ENCODE measurements at places on chromosomes 2 and 18.

DNA sequence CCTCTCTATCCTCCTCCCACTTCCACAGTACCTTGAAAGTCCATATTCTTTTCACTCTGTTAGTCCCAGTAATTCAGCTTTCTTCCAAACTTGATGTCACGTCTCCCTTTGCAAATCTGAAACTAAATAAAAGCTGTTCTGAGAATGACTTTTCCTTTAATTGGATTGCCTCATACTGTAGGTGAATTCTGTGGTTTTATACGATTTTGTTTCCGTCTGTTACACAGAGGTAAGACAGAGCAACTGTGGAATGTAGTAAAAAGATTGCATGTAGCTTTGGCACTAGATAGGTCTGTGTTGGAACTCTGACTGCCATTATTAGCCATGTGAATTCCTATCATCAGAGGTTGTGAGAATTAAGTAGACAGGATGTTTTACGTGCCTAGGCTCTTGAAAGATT lies 25.9 kb downstream of the MALT1 start:
- H3K4me3 ChIP-seq: no peak overlapping the region
- peaks cover 1% of the 10 kb centered on the region for H3K36me3 ChIP-seq

DNA sequence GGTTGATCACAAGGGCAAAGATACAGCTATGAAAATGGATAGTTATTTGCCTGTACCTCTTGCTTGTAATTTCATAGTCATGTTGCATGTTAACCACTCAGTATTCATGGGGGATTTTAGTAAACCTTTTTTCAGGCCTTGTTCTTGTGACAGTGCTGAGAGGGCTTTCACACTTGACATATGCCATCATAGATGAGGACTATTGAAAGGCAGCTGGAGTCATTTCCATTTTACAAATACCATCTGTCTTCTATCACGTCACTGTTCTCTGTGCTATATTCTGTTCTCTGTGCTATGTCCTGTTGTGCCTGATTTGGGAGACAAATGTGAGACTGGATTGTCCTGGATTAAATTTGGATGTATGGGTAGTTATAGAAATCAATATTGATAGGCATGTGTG lies 131.7 kb downstream of the LYPD6B start:
- no peaks in the 10 kb centered on the region for H3K27me3 ChIP-seq
- no peaks in the 10 kb centered on the region for H3K36me3 ChIP-seq
- DNase-seq: no peak
- no peak overlapping the region for H3K27ac ChIP-seq
- H3K4me1 ChIP-seq: peaks cover 3% of the 10 kb centered on the region

DNA sequence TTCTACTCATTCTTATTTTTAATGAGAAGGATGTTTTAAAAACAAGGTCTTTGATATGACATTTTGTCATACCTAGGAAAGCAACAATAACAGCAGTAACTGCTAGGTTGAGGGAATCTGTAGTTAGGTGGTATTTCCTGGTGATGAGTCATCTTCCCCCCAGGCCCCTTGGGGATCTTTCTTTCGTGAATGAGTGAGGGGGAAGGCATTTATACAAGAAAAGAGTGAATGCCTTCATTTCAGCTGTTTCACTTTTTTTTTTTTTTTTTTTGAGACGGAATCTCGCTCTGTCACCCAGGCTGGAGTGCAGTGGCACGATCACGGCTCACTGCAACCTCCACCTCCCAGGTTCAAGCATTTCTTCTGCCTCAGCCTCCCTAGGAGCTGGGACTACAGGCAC lies 108.6 kb downstream of the MAP4K4 start:
- peak; percentile 31 for DNase-seq
- peak overlapping the region; percentile 74 for H3K27ac ChIP-seq
- H3K4me1 ChIP-seq: peaks cover 44% of the 10 kb centered on the region
- no peaks in the 10 kb centered on the region for H3K27me3 ChIP-seq
- H3K4me3 ChIP-seq: no peak overlapping the region

GRCh38 chr2:145287736-145288135 lies 767.8 kb upstream of the ZEB2 start:
- peaks cover 9% of the 10 kb centered on the region for H3K4me1 ChIP-seq
- H3K27me3 ChIP-seq: no peaks in the 10 kb centered on the region
- H3K36me3 ChIP-seq: no peaks in the 10 kb centered on the region

DNA sequence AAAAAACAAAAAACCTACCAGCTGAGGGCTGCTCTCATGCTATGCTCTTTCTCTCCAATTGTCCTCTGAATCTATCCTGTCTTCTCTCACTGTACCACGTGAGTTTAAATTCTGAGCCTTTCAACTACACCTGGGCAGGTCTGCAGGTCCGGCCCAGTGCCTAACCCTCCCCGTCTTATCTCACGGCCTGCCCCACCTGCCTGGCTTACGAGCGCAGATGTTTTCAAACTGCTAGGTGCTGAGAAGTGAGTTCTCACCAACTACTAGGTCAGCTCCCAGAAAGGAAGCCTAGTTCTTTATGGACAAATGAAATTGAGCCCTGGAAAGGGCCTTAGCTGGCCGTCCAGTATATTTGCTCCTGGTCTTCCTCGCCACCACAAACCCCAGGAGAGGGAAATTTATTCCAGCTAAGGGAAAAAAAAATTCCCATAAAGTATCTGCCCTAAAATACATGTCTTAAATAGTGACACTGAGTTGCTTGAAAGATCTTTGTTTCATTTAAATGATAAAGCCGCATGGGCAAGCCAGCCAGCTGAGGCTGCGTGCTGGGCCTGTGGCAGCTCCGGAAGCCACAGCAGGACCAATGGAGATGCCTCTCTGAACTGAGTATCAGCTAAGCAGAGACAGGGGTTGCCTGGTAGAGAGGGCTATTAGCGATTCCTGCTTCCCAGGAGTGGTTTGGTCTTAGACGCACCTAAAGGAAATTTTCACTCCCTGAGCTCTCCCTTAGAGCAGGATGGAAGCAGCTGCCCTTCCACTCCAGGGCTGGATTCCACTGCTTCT lies 92.5 kb upstream of the NCK2 start:
- H3K36me3 ChIP-seq: no peaks in the 10 kb centered on the region
- no peak for DNase-seq
- no peak overlapping the region for H3K4me3 ChIP-seq
- no peaks in the 10 kb centered on the region for H3K27me3 ChIP-seq
- H3K27ac ChIP-seq: no peak overlapping the region

- H3K4me3 ChIP-seq: no peak overlapping the region
- no peaks in the 10 kb centered on the region for H3K27me3 ChIP-seq
- H3K4me1 ChIP-seq: no peaks in the 10 kb centered on the region
- H3K27ac ChIP-seq: no peak overlapping the region
- H3K36me3 ChIP-seq: peaks cover 2% of the 10 kb centered on the region
- no peak for DNase-seq
Measured at GRCh38 chr2:25483607-25484266, 142.0 kb upstream of the DNMT3A start.

- H3K27ac ChIP-seq: no peak overlapping the region
- no peak for DNase-seq
- no peak overlapping the region for H3K4me3 ChIP-seq
- no peaks in the 10 kb centered on the region for H3K36me3 ChIP-seq
Measured at GRCh38 chr2:30421026-30421603, 25.9 kb upstream of the LCLAT1 start.

DNA sequence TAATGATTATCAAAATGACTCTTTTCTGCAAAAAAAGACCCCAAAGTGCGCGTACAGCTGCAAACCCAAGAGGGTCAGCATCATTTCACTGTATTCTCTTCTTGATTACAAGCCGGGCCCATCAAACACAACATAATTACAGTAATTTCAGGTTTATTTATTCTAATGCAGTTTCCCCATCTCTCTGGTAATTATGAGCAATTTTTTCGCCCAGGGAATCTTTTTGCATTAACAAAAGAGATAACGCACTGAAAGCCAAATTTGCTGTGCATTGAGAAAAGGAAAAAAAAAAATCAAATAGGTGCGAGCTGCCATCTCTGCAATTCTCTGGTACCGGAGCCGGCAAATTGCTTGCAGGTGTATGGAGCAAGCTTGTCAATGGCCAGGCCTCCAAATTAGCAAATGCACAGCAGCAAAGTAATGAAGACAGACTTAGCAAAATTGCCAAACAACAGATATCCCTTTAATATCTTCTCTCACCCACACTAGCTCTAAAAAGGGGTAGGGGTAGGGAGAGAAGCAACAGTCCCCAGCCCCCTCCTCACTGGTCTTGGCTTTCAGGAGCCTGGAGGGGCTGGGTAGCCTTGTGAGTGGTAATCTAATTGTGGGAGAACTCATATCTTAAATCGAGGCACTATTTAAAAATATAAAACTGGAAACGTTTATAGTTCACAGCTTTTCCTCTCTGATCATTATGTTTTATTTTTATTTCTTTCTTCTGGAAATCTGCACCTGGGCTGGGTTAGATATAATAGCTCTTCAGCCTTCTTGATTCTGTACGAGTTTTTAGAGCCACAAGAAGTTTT lies 6.7 kb downstream of the DLX1 start:
- H3K27ac ChIP-seq: no peak overlapping the region
- no peak for DNase-seq
- no peaks in the 10 kb centered on the region for H3K36me3 ChIP-seq
- no peak overlapping the region for H3K4me3 ChIP-seq
- H3K4me1 ChIP-seq: peaks cover 14% of the 10 kb centered on the region
- H3K27me3 ChIP-seq: peaks cover 98% of the 10 kb centered on the region

- H3K4me3 ChIP-seq: no peak overlapping the region
- no peak for DNase-seq
- no peaks in the 10 kb centered on the region for H3K27me3 ChIP-seq
- H3K27ac ChIP-seq: no peak overlapping the region
Measured at GRCh38 chr18:5173646-5174045, 23.4 kb downstream of the AKAIN1 start.

GRCh38 chr2:39706312-39706711 lies 40.6 kb downstream of the TMEM178A start:
- no peak for DNase-seq
- H3K4me3 ChIP-seq: no peak overlapping the region
- no peaks in the 10 kb centered on the region for H3K27me3 ChIP-seq
- H3K36me3 ChIP-seq: peaks cover 72% of the 10 kb centered on the region
- H3K4me1 ChIP-seq: no peaks in the 10 kb centered on the region
- no peak overlapping the region for H3K27ac ChIP-seq

DNA sequence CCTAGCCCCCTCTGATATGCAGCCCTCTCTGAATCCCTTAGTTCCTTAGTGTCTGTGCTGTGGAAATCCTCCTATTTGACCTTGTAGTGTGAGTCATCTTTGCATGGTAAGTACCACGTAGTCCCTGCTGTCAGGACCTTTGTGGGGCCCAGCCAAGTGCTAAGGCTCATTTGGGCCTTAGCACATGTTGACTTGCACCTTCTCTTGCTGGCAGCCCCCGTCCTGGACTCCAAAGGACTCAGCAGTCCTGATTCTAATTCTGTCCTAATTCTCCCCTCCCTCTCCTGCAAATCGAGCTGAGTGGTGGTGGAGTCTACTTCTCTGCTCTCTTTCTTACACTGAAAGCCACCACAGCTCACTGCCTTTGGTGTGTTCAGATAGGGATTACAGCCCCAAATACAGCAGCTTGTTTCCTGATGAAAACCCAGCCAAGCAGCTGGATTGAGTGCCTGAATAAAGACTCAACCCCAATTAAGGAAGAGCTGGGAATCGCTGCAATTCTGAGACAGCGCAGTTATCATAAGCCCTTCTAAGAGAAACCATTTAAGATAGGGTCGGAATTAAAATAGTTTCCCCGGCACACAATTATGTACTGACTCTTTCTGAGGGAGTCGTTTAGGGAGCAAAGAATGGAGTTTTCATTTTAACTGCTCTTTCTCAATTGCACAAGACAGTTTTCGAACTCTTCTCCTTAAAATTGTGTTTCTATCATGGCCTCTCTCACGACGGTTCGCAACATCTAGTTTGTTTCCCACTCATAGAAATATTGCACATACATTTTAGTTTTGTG lies 215.6 kb upstream of the TNP1 start:
- DNase-seq: no peak
- H3K27ac ChIP-seq: peak overlapping the region; percentile 15
- H3K27me3 ChIP-seq: no peaks in the 10 kb centered on the region

DNA sequence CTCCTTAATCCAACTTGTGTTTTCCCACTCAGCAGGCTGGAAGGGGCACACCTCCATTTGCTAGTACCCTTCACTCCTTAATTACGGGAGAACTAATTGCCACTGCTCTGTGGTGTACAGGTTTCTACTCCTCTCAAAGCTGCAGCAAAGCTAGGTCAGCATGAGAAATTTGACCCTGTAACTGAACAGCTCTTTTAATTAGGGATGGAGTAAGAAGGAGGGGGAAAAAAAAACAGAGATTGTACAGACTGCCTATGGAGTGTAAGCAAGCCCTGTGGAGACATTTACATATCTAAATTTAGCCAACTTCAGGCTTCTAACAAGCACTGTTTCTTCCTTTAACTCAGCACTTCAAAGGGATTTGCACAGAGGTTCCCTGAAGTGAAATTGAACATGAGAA lies 629.7 kb upstream of the SETBP1 start:
- no peaks in the 10 kb centered on the region for H3K4me1 ChIP-seq
- DNase-seq: peak; percentile 6
- H3K36me3 ChIP-seq: no peaks in the 10 kb centered on the region
- H3K4me3 ChIP-seq: no peak overlapping the region

- no peak for DNase-seq
- H3K4me3 ChIP-seq: no peak overlapping the region
- H3K4me1 ChIP-seq: peaks cover 2% of the 10 kb centered on the region
- H3K36me3 ChIP-seq: no peaks in the 10 kb centered on the region
- no peak overlapping the region for H3K27ac ChIP-seq
- no peaks in the 10 kb centered on the region for H3K27me3 ChIP-seq
Measured at GRCh38 chr2:118268268-118268667, 180.0 kb downstream of the INSIG2 start.

DNA sequence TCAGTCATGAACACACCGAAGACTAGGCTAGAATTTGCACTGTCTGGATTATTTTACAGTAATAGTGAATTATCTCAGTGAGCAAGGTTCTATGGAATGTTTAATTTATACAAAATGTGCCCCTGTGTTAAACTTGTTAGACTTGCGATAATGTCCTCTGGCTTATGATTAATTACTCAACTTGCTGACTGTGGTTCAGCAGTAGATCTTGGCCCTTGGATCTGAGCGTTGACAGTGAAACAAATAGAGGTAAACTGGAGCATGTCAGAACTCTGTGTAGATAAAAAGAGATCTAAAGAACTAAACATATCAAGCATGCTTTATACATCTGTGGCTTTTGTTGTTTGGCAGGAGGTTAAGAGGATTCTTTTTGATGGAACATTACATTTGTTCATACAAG lies 407.6 kb downstream of the DSEL start:
- H3K27me3 ChIP-seq: no peaks in the 10 kb centered on the region
- no peak for DNase-seq
- H3K4me3 ChIP-seq: no peak overlapping the region
- H3K27ac ChIP-seq: no peak overlapping the region

GRCh38 chr2:109128616-109129355 lies at the start of gene SH3RF3:
SH3RF3 (plus strand) TSS chr2:109129205.
- peaks cover 10% of the 10 kb centered on the region for H3K4me1 ChIP-seq
- H3K36me3 ChIP-seq: no peaks in the 10 kb centered on the region
- peak within 1 kb of the TSS; percentile 85 for H3K4me3 ChIP-seq
- H3K27ac ChIP-seq: no peak within 1 kb of the TSS
- peaks cover 41% of the 10 kb centered on the region for H3K27me3 ChIP-seq

Data from neuronal stem cell (in vitro differentiated cells).